ENCODE measurements at places on chromosomes 5 and 9.

DNA sequence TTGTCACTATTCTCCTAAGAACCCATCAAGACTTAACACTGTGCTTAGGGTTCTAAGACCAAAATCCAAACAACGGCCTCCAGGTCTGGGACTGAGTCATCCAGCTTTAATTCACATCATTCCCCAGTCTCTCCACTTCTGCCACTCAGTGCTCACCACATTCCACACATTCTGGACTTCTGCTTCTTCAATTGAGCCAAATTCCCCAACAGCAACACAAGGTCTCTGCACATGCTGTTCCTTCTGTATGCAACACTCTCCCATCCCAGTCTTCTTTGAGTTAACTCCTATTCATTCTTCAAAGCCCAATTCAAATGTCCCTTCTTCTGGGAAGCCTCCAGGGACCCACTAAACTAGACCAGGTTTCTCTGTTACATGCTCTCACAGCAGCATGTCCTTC lies 97.8 kb downstream of the GPR21 start:
- DNase-seq: no peak

- DNase-seq: no peak
Measured at GRCh38 chr9:87337335-87338087, 160.2 kb upstream of the DAPK1 start.

GRCh38 chr9:38380872-38381534 lies 11.5 kb upstream of the ALDH1B1 start:
- DNase-seq: no peak

DNA sequence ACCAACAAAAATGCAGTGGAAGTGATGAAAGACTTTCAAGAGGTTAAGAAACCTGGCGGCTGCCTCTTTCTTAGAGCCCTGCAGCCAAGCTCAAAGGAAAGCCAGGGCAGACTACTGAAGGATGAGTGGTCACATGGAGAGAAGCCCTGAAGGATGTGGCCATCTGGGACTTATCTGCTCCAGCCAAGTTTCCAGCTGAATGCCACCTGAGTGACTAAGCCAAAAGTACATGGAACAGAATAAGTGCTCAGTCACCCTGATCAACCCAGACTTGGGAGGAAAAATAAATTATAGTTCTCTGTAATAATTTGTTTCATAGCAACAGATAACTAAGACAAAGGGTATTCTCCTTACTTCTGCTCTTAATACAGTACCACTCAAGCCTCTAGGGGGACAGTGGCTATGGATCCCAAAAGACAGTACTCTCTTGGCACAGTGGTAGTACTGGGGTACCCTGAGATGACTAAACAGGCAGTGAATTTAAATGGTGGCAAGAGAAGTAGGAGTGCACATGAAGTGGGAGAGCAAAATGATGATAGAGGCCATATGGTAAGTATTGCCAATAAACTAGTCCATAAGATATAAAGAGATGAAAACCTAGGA lies 182.3 kb downstream of the ELAVL2 start:
- DNase-seq: no peak

- DNase-seq: no peak
Measured at GRCh38 chr5:158938200-158938599, 161.5 kb downstream of the EBF1 start.

- no peak for DNase-seq
Measured at GRCh38 chr5:147956064-147956841, 49.9 kb upstream of the C5orf46 start.

DNA sequence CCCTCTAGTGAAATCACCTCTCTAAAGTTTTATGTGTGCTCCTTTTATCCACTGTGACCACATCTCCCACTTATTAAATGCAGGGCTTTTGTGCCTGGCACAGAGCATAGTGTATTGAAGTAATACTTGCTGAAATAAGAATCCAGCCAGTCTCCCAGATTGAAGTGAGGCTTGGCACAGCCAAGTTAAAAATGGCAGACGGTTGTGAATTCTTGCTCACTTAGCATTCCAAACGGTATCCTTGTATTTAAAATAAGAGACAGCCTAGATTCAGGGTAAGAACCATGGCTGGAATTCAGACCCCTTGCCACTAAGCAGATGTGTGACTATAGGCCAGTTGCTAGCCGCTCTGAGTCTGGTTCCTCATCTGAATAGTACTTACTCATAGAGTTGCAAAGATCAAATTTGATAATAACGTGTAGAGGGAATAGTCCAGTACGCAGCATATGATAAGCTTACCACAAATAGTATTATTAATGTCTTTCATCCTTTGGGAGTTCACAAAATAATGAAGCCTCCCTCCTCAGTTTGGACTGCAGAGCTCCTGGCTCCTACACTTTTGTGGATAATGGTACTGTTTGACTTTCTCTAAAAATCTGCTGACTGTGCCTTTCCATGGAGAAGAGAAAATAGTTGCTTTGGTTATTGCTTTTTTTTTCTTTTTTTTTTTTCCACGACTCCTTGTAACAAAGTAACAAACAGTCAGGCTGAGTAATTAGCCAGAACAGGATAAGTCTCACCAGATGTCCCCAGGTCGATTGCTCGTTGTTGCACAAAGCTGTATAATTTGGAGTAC lies 51.5 kb downstream of the FGF1 start:
- no peak for DNase-seq

DNA sequence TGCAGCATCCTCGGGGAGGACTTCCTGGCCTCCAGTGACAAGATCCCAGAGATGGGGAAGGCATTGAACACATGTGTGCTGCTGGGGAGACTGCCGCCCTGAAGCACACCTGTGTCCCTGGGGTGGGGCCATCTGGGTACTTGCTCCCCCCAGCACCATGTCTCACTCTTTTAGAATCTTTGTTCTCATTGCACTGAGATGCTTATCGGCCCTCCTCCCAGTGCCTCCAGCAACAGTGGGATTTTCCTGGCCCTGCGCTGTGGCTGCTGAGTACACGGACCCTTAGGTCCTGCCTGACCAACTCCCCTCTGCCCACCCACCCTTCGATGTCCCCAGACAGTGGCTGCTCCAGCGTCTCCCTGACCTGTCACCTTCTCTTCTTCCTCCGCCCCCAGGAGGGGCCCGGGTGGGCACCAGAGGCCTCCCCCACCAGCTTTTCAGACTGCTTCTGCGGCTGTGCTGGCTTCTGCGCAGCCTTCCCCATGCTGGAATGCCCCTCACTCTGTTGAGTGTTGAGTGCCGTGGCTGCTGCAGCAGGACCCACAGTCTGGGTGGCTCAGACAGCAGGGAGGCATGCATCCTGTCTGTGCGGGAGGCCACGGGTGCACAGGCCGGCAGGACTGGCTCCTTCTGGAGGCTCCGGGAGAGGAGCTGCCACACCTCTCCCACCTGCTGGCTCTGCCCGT lies 145.9 kb upstream of the IRX2 start:
- no peak for DNase-seq
